Activated naive CD8-positive, alpha-beta T cell treated with anti-CD3 and anti-CD28 coated beads, Interleukin-2, amount 50 U/mL, for 24 hours (primary cell): ENCODE measurements at places on chromosomes 2 and 18.

GRCh38 chr2:217553202-217553601 lies 449.6 kb downstream of the TNS1 start:
- no peak for DNase-seq

GRCh38 chr2:28394331-28394877 lies 1.7 kb downstream of the FOSL2 start:
- DNase-seq, result no peak

GRCh38 chr18:37570336-37570930 lies 4.8 kb upstream of the CELF4 start:
- no peak for DNase-seq

- DNase-seq, result no peak
These were observed 87.2 kb downstream of the ESCO1 start for GRCh38 chr18:21513292-21513691.

DNA sequence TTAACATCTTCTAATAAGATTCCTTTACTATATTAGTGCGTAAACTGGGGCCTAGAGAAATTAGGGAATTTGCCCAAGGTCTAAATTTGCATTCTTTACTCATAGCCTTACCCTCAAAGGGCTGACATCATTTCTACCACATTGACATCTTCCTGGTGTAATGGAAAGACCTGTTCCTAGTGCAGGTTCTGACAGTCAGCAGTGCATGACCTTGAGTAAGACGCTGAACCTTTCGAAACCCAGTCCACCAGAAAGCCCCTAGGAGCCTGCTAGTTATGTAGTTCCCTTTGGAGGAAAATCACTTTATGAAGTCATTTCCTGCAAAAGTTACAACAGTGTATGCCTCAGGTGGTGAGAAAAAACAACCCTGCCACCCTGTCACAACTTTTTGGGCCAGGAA lies 388.3 kb downstream of the TNS1 start:
- DNase-seq, result no peak
